ENCODE measurements at places on chromosomes 1 and 21.
A peak's percentile ranks its signal among the peaks of the same experiment; 100 is the strongest.

- peak; percentile 8 for DNase-seq
These were observed 26.8 kb downstream of the TMEM201 start for GRCh38 chr1:9615316-9616063.

- no peak for DNase-seq
These were observed 88.3 kb downstream of the SMYD3 start for GRCh38 chr1:246418565-246419312.

- no peak for DNase-seq
These were observed 30.7 kb downstream of the SLC2A1 start for GRCh38 chr1:42927920-42928505.

DNA sequence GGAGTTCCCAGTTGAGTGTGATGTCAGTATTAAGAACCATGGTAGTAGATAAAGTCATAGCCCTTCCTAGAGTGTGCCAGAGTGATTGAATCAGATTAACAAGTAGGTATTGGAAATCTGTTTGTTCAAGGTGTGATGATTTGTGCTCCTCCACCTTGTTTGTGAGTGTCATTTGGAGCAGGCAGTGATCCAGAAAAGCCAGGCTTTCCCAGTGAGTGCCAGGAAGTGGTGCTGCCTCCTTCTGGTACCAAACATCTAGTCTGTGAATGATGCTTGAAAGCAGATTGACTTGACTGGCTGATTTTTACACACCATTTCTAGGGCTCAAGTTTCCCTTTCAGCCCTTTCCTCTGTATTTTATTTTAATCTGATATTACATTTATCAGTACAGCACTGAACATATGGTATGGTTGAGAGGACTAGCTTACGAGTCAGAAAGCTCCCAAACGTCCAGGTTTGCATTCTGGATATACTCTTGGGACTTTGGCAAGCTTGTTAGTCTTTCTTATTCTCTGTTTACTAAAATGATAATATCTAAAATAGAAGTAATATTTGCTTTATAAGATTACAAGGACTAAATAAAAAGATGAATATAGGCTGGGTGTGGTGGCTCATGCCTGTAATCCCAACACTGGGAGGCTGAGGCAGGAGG lies 100.7 kb downstream of the PATJ start:
- DNase-seq: no peak

DNA sequence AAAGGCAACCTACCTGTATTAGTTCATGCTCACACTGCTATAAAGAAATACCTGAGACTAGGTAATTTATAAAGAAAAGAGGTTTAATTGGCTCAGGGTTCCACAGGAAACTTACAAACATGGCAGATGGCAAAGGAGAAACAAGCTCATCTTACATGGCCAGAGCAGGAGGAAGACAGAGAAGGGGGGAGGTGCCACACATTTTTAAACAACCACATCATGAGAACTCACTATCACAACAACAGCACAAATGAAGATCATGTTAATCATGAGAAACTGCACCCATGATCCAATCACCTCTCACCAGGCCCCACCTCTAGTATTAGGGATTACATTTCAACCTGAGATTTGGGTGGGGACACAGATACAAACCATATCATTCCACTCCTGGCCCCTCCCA lies 90.6 kb upstream of the KCTD3 start:
- peak; percentile 17 for DNase-seq

DNA sequence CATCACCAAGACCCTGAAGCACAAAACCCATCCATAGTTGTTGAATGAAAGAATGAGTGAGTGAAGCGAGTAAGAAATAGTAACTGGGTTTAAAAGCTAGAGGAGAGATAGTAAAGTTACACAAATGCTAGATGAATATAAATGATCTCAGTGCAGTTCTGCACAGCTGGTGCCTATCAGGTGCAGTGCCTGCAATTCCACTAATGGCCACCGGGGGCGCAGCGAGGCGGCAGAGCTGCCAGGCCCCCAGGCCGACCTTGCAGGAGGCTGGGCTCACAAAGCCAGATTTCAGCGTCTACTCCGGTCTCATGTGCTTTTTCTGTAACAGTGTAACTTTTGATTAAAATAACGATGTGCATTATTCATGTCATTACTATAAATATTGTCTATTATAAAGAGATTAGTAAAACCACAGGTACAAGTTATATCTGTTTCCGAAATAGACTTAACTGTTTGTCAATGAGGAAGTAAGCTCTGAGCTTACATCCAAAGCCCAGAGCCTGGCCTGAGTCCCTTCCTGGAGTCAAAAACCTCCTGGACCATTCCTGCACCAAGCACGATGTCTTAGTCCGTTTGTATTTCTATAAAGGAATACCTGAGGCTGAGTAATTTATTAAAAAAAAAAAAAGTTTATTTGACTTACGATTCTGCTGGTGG lies 477.6 kb downstream of the NPHP4 start:
- DNase-seq: no peak

- no peak for DNase-seq
These were observed 853 bp upstream of the DOP1B start for GRCh38 chr21:36155603-36156338.

DNA sequence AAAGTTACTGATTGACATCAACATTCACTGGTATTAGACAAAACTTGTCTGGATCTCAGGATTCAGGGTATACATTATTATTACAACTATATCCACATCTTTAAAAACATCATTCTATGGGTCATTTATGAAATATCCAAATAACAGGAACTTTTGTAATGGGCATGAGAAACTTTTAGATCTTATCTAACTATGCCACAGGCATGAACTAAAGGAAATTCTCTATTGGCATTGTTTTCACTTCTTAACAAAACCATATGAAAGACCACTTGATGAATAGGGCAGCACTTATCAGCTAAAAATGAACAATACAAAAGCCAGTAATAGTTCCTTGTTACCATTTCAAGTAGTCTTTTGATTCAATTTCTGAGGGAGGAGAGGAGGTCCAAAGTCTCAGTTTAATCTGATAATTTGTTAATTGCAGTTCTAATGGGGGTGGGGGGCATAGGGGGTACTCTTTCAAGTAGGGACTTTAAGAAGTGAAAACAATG lies 30.8 kb upstream of the CPLANE2 start:
- DNase-seq: no peak

DNA sequence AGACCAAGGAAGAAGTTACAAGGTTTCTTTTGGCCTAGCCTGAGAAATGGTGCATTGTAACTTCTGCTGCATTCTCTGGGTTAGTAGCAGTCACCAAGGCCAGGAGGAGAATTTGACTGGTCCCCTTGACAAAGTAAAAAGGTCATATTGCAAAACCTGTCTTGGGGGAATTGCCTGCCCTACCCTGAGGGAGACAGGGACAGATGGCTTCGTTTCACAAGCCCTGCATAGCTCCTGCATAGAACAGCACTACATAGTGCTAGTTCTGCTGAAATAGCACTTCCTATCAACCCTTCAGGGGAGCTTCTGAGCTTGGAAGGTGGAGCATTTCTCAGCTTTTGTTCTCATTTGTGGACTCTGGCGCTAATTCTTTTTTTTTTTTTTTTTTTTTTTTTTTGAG lies 20.4 kb upstream of the AK2 start:
- no peak for DNase-seq

DNA sequence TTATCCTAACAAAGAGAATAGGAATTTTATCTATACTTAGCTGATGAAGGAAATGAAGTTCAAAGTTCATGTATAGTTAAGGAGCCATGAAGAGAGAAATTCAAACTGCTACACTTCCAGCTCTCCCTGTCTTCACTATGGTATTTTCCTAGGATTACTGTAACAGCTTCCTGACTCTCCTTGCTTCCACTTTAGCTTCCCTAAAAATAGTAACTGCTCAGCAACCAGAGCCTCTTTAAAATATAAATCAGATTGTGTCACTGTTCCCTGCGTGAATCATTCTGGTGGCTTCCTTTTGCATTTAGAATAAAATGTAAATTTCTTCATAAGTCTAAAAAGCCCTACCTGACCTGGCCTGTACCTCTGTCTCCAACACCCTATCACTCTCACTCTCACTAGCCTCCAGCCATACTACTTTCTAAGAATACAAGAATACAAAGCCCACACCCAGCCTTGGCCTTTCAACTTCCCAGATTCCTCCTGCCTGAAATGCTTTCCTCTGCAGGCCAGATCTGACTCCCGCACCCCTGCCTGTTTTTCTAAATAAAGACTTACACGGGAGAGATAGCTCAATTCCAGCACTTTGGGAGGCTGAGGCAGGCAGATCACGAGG lies 30.5 kb downstream of the OR10J1 start:
- peak; percentile 4 for DNase-seq

DNA sequence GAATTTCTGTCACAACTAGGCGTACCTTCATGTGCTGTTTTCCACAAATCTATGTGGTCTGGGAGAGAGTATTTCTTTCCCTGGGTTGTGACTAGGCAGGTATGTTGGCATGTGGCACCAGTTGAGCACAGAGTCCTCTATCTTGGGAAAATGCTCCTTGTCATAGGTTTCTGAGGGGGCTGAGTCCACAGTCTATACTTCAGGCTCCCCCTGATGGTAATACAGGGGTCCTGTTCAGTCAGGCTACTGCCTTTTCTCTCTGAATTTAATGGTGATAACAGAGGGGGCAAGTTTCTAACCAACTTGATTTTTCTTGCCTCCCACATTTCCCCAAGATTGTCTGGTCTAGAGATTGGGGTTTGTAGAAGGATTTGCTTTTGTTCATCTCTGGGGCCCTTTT lies 35.8 kb downstream of the VANGL1 start:
- DNase-seq: no peak

DNA sequence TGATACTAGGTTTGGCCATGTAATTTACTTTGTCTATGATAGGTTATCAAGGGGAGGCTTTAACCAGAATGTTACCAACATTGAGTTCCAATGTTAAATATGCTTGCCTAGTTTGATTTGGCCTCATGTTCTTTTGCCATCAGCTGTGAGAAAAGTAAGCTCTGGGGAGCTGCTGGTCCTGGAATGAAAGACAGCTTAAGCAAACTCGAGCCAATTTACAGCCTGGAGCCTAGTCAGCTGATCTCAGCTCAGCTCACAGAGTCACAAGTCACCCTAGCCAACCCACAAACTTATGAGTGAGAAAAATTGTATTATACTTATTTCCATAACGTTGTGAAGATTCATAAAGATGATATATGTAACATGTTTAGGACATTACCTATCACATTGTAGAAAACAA lies 426.7 kb downstream of the RWDD3 start:
- no peak for DNase-seq

DNA sequence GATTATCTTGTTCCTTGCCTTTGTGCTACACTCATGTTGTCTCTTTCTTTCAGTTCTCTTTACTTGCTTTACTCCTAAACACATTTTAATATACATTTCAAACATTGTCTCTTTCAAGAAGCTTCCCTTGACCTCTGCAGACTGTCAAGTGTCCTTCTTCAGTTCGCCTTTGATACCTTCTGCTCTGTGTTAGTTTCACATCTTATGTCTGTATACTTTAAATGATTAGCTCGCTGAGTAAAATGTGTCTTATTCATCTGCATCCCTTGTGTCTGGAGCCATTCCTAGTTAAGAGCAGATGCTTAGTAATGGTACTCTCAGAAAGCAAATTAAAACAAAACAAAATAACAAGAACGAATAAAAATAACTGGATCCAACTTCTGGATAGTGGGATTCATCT lies 303.3 kb downstream of the S1PR1 start:
- no peak for DNase-seq

- DNase-seq: no peak
These were observed 2.8 kb upstream of the TARS2 start for GRCh38 chr1:150484431-150484830.

DNA sequence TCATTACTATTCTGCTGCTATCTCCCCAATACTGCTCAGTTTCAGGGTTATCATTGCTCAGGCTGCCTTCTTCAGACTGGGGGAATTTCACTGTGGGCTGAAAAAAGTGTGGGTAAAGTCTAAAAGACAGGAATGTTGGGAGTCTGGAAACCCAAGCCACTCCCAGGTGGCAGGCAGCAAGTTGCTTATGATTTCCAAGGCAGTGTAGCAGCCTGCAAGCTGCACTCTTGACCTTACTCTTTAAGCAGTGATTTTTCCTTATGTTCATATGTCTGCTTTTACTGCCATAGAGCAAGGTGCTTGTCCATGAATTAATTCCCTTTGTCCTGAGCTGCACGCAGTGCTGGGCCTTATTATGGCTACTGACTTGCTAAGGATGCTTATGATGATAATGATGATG lies 53.1 kb downstream of the PHC2 start:
- DNase-seq: no peak

GRCh38 chr1:108712606-108713150 lies at the start of gene FNDC7:
TSS of gene FNDC7 (plus strand) at chr1:108712908. CDS start at chr1:108712934, 26 bp downstream.
- no peak for DNase-seq

- no peak for DNase-seq
These were observed 66.3 kb downstream of the PTPN14 start for GRCh38 chr1:214485151-214485550.

GRCh38 chr1:225486856-225487255 lies 59.0 kb upstream of the LBR start:
- no peak for DNase-seq

GRCh38 chr1:17629460-17629859 lies 90.0 kb downstream of the ARHGEF10L start:
- no peak for DNase-seq

DNA sequence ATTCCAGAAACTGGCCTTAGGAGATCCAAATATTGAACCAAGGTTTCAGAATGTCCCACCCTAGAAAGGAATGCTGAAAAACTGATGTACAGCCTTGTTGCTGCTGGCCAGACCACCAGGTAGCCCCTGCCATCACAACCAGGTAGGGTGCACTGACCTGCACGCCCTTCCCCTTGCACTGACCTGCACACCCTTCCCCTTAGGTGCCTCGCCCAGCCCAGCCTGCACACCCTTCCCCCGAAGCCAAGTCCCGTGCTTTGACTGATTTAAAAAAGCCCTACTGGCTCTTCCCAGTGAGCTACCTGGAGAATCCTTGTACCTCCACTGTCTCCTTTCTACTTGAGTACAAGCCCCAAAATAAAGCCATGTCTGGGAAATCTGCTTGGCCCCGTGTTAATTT lies 26.3 kb upstream of the C1orf198 start:
- DNase-seq: no peak

GRCh38 chr21:44070391-44070790 lies 36.8 kb upstream of the PWP2 start:
- DNase-seq: no peak

GRCh38 chr1:2384941-2385481 lies 6.3 kb downstream of the MORN1 start:
- no peak for DNase-seq

DNA sequence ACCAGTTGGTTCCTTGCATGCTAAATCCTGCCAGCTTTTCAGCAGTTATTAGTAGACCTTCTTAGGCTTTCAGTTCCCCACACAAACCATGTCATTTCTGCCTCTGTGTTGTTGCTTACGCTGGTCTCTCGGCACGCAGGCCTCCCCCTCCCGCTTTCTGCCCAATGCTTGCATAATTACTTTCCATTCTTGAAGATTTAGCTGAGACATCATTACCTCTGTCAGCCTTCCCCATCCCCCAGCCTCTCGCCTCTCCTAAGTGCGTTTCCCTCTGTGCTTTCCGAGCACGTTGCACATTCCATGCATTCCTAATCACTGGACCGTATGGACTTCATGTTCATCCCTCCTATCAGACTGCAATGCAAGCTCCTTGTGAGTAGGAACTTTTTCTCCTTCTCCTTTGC lies 26.8 kb downstream of the TSHB start:
- DNase-seq: no peak

DNA sequence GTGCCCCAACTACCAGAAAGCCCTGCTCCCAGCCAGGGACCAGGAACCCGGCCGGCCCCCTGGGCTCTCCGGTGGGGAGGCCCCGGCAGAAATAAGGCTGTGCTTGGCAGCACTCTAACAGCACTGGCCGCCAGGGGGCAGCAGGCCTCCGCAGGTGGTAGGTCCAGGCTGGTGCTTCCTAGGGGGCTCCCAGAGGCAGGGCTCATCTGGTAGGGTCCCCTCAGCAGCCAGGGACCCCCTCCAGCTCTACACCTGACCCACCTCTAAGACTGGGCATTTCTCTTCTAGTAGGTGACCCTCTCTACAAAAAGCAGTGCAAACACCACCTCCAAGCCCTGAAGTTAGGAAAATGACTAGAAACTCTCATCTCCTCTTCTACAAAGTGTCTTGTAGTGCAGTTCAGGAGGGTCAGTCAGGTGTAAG lies 85.6 kb downstream of the STUM start:
- no peak for DNase-seq
